ENCODE measurements at places on chromosomes 5 and 9. TPM values are rescaled to one million over a fixed set of nuclear protein-coding genes. Genes with fewer than 3 reads are reported as not detected.

Gene SURF2
- 14.9 TPM for total RNA-seq

Gene ADAMTS2
- not detected for total RNA-seq

Gene SLC6A7
- total RNA-seq: not detected

Gene MYOT
- not detected for total RNA-seq

Gene BAAT
- total RNA-seq: not detected

Gene ITK
- 153 TPM for total RNA-seq

Gene C5orf52
- total RNA-seq: not detected

Gene CRHBP
- not detected for total RNA-seq

Gene CDH9
- total RNA-seq: not detected

Gene SNX24
- total RNA-seq: 5.2 TPM

Gene KCNV2
- total RNA-seq: not detected

Gene FAT2
- total RNA-seq: not detected

DNA sequence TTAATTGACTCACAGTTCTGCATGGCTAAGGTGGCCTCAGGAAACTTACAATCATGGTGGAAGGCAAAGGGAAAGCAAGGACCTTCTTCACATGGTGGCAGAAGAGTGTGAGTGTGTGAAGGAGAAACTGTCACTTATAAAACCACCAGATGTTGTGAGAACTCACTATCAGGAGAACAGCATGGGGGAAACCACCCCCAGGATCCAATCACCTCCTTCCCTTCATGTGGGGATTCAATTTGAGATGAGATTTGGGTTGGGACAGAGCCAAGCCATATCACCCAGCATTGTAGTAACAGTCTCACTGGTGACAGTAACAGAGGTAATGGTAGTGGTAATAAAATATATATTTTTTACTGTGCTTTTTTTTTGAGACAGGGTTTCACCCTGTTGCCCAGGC, 18.1 kb downstream of the ZBTB5 start:
- H3K27me3 ChIP-seq: no peaks in the 10 kb centered on the region
- no peak overlapping the region for H3K27ac ChIP-seq
- no peak for DNase-seq
- H3K4me1 ChIP-seq: no peaks in the 10 kb centered on the region
- peaks cover 7% of the 10 kb centered on the region for H3K36me3 ChIP-seq

GRCh38 chr9:93133681-93134014, 403 bp downstream of the NINJ1 start:
- no peaks in the 10 kb centered on the region for H3K27me3 ChIP-seq
- peak overlapping the region; percentile 89 for H3K4me3 ChIP-seq
- peaks cover 46% of the 10 kb centered on the region for H3K4me1 ChIP-seq
- DNase-seq: no peak
- no peaks in the 10 kb centered on the region for H3K36me3 ChIP-seq

- peaks cover 6% of the 10 kb centered on the region for H3K4me1 ChIP-seq
- H3K27me3 ChIP-seq: no peaks in the 10 kb centered on the region
- no peak overlapping the region for H3K27ac ChIP-seq
- H3K36me3 ChIP-seq: no peaks in the 10 kb centered on the region
- peak; percentile 17 for DNase-seq
Measured at GRCh38 chr5:149422366-149423048, 43.4 kb upstream of the IL17B start.

DNA sequence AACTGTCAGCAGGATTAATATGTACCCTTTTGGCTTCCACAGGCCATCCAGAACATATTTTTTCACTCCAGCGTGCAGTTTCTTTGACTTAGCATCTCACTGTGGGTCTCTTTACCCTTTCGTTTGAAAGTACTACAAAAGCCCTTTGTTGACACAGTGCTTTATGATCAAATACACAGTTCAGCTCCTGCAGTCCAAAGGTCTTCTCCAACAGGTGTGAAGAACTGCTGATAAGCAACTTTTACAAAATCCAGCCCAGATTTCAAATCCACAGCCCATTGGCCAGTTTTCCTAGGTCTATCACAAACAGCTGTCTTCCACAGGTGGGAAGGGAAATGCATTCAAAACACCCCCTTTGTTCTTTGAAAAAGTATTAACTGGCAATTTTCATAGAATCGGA, 54.8 kb downstream of the MYO10 start:
- DNase-seq: no peak
- H3K27me3 ChIP-seq: no peaks in the 10 kb centered on the region
- no peak overlapping the region for H3K27ac ChIP-seq
- H3K36me3 ChIP-seq: no peaks in the 10 kb centered on the region

DNA sequence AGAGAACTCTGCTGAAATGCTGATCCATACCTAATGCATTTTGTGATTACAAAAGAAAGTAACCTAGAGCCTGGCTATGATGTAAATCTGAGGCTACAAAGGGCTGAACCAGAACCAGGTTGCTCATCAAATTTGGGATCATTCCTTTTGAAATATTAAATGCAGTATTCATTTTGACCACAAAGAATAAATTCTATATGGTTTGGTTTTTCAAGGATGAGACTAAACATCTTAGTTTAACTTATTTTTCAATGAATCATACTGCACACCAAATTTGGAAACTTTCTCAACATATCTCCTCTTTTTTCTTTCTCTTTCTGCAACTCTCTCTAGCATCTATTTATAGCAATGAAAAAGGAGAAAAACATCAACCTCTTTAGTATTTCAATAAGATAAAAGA, 46.5 kb downstream of the CEMIP2 start:
- no peak overlapping the region for H3K4me3 ChIP-seq
- DNase-seq: no peak
- no peak overlapping the region for H3K27ac ChIP-seq

- H3K27ac ChIP-seq: no peak overlapping the region
- DNase-seq: no peak
- no peak overlapping the region for H3K4me3 ChIP-seq
- peaks cover 13% of the 10 kb centered on the region for H3K4me1 ChIP-seq
Measured at GRCh38 chr5:14225173-14225834, 82.2 kb downstream of the TRIO start.

DNA sequence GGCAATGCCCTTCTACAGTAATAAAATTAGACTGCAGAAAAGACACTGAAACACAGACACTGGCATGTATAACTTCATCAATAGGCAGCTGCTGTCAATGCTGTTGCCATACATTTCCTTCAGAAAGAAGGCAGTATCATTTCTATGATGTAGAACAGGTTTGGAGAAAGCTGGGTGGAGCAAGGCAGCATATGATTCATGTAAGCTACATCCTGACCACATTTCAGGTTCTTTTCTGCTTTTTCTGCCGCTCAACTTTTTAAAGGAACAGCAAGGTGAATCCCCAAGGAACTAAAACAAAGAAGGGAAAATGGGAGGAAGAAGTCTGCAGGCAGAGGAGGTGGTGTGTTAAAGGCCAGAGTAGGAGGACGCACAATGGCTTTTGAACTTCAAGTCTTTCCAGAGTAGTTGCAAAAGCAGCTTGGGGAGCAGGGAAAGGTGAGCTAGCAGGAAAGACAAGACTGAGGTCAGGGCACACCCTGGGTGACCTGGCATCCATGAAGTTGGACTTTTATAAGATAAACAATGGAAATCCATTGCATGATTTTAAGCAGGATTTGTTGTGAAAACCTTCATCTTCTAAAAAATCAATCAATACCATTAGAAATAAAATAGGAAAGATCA, 142.1 kb downstream of the MED10 start:
- H3K4me3 ChIP-seq: no peak overlapping the region
- no peaks in the 10 kb centered on the region for H3K36me3 ChIP-seq
- no peak overlapping the region for H3K27ac ChIP-seq
- no peak for DNase-seq
- no peaks in the 10 kb centered on the region for H3K4me1 ChIP-seq

DNA sequence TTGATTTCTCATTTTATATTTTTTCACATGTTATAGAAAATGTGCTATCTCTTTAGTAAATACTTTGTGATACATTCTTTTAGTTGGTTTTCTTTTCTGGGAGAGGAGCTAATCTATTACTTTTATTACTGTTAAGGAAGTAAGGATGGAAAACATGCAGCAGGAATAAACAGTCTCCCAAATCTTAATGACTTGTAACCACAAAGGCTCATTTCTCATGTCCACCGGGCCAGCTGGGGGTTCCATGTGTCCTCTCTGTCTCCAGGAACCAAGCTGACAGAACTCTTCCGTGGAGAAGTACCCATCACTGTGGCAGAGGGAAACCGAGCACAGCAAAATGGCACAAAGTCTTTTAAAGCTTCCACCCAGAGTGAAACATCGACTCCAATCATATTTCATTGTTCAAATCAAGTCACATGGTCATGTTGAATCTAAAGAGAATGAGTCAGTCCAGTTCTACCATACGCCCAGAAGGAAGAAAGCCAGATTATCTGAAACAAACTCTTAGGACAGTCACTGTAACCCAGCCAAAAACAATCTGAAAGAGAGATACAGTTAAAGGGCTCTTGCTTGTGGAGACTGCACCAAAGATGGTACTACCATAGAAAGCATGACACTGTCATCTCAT, 97.1 kb upstream of the CDH6 start:
- no peak overlapping the region for H3K4me3 ChIP-seq
- no peaks in the 10 kb centered on the region for H3K4me1 ChIP-seq
- no peaks in the 10 kb centered on the region for H3K27me3 ChIP-seq
- H3K27ac ChIP-seq: no peak overlapping the region
- H3K36me3 ChIP-seq: no peaks in the 10 kb centered on the region

DNA sequence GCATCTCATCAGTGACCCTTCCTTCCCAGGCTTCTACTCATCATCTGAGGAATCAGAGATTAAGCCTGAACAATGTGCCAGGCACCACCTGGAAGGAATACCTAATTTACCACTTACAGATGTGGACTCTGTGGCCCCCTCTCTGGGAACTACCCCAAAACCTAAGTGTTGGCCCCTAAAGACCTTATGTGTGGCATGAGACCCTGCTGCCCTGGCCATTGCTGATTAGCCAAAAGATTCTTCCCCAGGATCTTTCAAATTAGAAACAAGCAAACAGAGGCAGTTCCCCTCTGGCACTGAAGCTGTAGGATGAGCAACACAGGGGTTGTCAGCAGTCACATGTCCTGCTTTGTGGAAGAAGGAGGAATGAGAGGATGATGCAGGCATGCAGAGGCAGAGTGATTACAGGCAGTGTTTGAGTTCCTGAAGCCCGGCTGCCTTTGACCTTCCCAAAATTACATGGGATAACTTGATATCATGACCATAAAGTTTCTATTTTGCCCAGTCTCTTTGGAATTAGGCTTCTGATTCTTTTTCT, 10.6 kb downstream of the SPINK4 start:
- peaks cover 43% of the 10 kb centered on the region for H3K36me3 ChIP-seq
- no peak for DNase-seq
- no peak overlapping the region for H3K27ac ChIP-seq
- peaks cover 4% of the 10 kb centered on the region for H3K4me1 ChIP-seq

- no peak overlapping the region for H3K27ac ChIP-seq
- H3K27me3 ChIP-seq: no peaks in the 10 kb centered on the region
- no peaks in the 10 kb centered on the region for H3K36me3 ChIP-seq
- DNase-seq: no peak
Measured at GRCh38 chr9:13885258-13885657, 428.7 kb downstream of the NFIB start.

DNA sequence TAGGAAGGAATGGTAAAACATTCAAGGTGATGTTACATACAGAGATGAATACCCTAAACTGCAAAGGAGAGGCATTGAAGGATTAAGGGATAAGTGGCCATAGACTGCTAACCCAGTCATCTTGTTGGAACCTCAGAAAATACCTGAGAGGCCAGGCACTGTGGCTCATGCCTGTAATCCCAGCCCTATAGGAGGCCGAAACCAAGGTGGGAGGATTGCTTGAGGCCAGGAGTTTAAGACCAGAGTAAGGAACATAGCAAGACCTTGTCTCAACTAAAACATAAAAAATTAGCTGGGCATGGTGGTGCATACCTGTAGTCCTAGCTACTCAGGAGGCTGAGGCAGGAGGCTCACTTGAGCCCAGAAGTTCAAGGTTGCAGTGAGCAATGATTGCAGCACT, 10.9 kb downstream of the ECM2 start:
- H3K36me3 ChIP-seq: no peaks in the 10 kb centered on the region
- H3K27ac ChIP-seq: no peak overlapping the region
- no peak overlapping the region for H3K4me3 ChIP-seq
- H3K27me3 ChIP-seq: no peaks in the 10 kb centered on the region
- no peak for DNase-seq
- H3K4me1 ChIP-seq: no peaks in the 10 kb centered on the region

GRCh38 chr5:4614088-4614487, 526.0 kb upstream of the ADAMTS16 start:
- no peaks in the 10 kb centered on the region for H3K27me3 ChIP-seq
- H3K27ac ChIP-seq: no peak overlapping the region
- no peaks in the 10 kb centered on the region for H3K4me1 ChIP-seq
- DNase-seq: no peak

- H3K27ac ChIP-seq: peak overlapping the region; percentile 97
- peak overlapping the region; percentile 97 for H3K4me3 ChIP-seq
- peaks cover 3% of the 10 kb centered on the region for H3K36me3 ChIP-seq
Measured at GRCh38 chr5:138352722-138353559, 456 bp downstream of the KDM3B start.

DNA sequence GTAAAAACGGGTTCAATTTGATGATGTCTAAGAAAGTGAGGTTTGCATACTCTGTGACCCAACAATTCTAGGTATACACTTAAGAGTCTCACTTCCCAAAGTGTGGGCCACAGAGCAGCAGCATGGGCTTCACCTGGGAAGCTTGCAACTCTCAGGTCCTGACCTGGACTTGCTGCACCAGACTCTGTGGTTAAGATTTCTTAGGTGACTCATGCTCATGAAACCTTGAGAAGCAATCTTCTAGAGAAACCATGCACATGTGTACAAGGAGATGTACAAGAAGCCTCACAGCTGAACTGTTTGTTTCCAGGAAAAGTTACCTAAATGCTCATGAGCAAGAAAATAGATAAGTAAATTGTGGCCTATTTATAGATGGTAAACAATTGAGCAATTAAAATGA, 30.0 kb downstream of the DNAJC21 start:
- no peak for DNase-seq
- H3K4me3 ChIP-seq: no peak overlapping the region
- peaks cover 15% of the 10 kb centered on the region for H3K36me3 ChIP-seq
- H3K27ac ChIP-seq: no peak overlapping the region

GRCh38 chr5:154829589-154830218, 20.7 kb downstream of the FAXDC2 start:
- H3K27me3 ChIP-seq: no peaks in the 10 kb centered on the region
- no peak overlapping the region for H3K4me3 ChIP-seq
- H3K4me1 ChIP-seq: peaks cover 18% of the 10 kb centered on the region

- peaks cover 12% of the 10 kb centered on the region for H3K4me1 ChIP-seq
- peak; percentile 55 for DNase-seq
- no peaks in the 10 kb centered on the region for H3K36me3 ChIP-seq
- H3K4me3 ChIP-seq: peak overlapping the region; percentile 88
- no peaks in the 10 kb centered on the region for H3K27me3 ChIP-seq
Measured at GRCh38 chr5:108749128-108749861, 1.6 kb downstream of the FER start.

DNA sequence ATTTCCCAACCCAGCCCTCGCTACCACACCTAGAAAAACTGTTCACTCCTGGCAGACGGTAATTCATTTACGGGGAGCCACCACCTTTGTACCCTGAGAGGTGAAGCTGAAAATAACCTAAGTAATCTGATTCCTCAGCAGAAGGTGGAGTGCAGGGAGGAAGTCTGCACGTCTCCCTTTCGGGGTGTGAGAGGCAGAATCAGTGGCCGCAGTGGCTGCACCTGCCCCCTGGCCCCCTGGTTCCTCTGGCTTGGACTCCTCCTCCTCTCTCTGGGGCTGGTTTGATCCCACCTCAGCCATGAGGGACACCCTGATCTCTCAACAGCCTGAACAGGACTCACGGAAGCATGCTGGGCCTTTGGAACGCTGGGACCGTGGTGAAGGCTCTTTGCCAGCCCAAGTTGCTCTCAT, 10.5 kb downstream of the TMEM174 start:
- peaks cover 2% of the 10 kb centered on the region for H3K27me3 ChIP-seq
- H3K27ac ChIP-seq: no peak overlapping the region
- H3K4me3 ChIP-seq: no peak overlapping the region
- no peaks in the 10 kb centered on the region for H3K4me1 ChIP-seq
- no peaks in the 10 kb centered on the region for H3K36me3 ChIP-seq

Data from natural killer cell (primary cell).